Vagina (tissue), 2 donors: ENCODE measurements at places on chromosomes 6 and 20. TPM values are rescaled to one million over a fixed set of nuclear protein-coding genes. Genes with fewer than 3 reads are reported as not detected.
A peak's percentile ranks its signal among the peaks of the same experiment; 100 is the strongest.

- no peak for DNase-seq
- no peaks in the 10 kb centered on the region for H3K27me3 ChIP-seq
- no peak overlapping the region for H3K27ac ChIP-seq
- H3K4me3 ChIP-seq: no peak overlapping the region
Observed at GRCh38 chr6:137365707-137366437, 128.3 kb downstream of the OLIG3 start.

- no peak overlapping the region for H3K27ac ChIP-seq
- no peaks in the 10 kb centered on the region for H3K36me3 ChIP-seq
- no peak overlapping the region for H3K4me3 ChIP-seq
- peaks cover 73% of the 10 kb centered on the region for H3K4me1 ChIP-seq
Observed at GRCh38 chr6:41713650-41714291, 21.6 kb downstream of the TFEB start.

DNA sequence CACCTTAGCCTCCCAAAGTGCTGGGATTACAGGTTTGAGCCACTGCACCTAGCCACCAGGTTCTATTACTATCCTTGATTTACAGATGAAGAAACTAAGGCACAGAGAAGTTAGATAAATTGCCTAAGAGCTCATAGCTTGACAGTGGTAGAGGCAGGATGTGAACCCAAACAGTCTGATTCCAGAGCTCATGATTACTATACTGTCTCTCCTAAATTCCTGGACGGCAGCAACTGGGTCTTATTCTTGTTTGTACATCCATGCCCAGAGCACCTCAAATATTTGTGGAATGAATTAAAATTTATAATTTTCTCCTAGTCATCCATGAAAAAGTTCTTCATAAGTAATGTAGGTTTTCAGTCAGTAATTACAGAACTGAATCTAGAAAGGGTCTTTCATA is 15.1 kb downstream of the PDSS2 start:
- DNase-seq: no peak
- H3K4me3 ChIP-seq: no peak overlapping the region

DNA sequence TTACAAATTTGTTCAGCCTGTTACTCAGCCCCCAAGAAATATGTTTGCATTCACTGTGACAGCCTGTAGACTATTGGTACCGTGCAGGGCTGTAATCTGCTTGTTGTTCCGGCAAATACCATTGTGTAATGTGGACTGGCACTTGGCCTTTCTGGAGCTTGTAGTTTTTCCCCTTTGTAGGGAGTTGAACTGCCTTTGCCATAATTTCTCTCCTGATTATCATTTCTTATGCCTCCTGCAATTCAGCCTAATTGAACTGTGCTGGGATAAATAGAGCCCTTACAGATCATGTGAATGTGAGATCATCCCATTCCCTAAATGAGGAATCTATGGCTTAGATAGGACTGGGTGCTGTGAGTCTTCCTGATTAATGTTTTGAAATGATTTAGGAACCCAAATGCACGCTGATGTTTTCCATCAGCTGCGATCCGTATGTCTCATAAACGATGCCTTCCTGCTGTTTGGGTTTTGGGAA is 185.1 kb downstream of the JARID2 start:
- no peak for DNase-seq
- H3K27me3 ChIP-seq: no peaks in the 10 kb centered on the region
- H3K27ac ChIP-seq: no peak overlapping the region
- peaks cover 61% of the 10 kb centered on the region for H3K4me1 ChIP-seq

- peaks cover 56% of the 10 kb centered on the region for H3K4me1 ChIP-seq
- H3K4me3 ChIP-seq: peak overlapping the region; percentile 64
- no peaks in the 10 kb centered on the region for H3K36me3 ChIP-seq
- peaks cover 32% of the 10 kb centered on the region for H3K27me3 ChIP-seq
Observed at GRCh38 chr6:98832284-98833056, 1.9 kb upstream of the POU3F2 start.

DNA sequence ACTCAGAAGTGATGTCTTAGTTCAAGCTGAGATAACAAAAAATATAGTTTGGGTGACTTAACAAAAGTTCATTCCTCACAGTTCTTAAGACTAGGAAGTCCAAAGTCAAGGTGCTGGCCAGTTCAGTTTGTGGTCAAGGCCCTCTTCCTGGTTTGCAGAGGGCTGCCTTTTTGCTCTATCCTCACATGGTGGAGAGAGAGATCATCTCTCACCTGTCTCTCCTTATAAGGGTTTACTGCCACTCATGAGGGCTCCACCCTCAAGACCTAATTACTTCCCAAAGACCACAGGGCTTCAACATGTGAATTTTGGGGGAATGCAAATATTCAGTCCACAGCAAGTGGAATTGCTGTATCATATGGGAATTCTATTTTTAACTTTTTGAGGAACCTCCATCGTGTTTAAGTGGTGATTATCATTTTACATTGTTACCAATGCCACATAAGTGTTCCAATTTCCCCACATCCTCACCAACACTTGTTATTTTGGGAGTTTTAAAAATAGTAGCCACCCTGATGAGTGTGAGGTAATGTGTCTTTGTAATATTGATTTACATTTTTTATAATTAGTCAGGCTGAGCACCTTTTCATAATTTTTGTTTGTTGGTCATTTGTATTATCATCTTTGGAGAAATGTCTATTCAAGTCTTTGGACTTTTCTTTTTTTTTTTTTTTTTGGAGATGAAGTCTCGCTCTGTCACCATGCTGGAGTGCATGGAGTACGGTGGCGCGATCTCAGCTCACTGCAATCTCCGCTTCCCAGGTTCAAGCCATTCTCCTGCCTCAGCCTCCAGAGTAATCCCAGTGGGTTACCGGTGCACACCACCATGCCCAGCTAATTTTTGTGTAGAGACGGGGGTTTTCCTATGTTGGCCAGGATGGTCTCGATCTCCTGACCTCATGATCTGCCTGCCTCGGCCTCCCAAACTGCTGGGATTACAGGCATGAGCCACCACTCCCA is 112.2 kb downstream of the SESN1 start:
- no peaks in the 10 kb centered on the region for H3K4me1 ChIP-seq
- no peaks in the 10 kb centered on the region for H3K27me3 ChIP-seq
- no peak for DNase-seq
- H3K4me3 ChIP-seq: no peak overlapping the region
- no peak overlapping the region for H3K27ac ChIP-seq
- no peaks in the 10 kb centered on the region for H3K36me3 ChIP-seq

Gene ADGB
- total RNA-seq: not detected

Gene STX11
- 5.4 TPM for total RNA-seq

Gene MTRF1L
- total RNA-seq: 8.1 TPM

Gene GSS
- 47.9 TPM for total RNA-seq

Gene KIF6
- not detected for total RNA-seq

Gene SIRPD
- not detected for total RNA-seq

Gene FILIP1
- 3.2 TPM for total RNA-seq
